ENCODE measurements at places on chromosomes 4 and X.

DNA sequence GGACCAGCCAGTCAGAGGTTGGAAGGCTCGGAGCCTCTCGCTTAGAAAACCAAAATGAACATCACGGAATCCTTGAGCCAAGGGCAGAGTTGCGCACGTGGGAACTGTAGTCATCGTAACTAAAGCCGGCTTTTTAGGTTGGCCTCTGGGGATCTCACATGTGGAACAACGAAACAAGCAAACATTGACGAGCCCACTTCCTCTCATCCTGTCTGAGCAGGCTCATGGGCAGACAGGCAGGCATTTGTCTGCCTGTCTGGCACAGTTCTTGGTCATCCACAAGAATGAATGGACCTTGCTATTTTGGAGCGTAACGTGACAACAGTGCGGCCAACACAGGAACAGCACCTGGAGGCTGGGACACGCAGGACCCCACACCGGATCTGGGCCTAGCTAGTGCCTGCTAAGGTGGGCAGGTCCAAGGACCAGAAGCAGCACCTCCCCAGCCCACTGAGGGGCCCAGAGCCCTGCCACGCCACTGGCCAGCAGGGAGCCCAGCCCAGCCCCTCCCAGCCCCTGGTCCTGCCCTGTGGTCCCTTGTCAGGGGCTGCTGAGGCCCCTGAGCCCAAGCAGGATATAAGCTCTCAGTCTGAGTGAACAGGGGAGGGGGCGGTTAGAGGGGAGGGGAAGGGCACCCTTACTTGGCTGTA is 9.2 kb upstream of the TREX2 start:
- ATAC-seq: no peak

DNA sequence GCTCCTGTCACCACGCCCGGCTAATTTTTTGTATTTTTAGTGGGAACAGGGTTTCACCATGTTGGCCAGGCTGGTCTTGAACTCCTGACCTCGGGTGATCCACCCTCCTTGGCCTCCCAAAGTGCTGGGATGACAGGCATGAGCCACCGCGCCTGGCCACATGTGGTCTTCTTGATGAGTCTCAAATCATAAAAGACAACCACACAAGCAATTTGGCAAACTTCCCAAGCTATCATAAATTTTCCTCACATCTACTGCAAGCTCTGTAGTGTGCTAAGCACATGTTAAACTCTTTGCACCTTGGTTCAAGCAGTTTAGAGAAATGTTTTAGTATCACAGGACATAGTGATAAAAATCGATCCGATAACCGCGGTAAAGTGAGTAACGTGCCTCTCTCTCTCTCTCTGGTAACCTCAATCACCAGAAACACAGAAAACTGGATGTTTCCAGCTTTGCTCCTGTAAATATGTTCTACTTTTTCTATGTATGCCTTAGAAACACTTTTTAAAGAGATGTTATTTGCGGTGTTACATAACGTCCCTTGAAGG is 256.8 kb downstream of the DHRSX start:
- no peak for ATAC-seq

DNA sequence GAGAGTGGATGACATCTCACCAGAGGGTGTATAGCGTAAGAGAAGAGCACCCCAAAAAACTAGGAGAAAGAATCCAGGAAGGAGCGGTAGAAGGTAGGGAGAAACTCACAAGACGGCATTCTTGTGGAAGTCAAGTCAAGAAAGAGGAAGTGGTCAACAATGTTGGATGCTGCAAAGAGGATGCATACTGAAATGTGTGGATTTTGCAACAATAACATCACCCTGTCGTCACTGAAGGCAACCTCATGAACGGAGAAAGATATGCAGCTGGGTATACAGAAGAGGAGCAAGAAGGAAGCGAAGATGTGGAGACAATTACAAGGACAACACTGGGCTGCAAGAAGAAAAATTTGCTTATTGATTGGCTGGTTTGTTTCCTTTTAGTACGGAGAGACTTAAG is 11.4 kb upstream of the TAPT1 start:
- ATAC-seq: no peak

GRCh38 chr4:76307660-76308014 is 1.1 kb downstream of the STBD1 start:
- no peak for ATAC-seq

GRCh38 chr4:123524958-123525628 is 128.5 kb downstream of the SPRY1 start:
- no peak for ATAC-seq

DNA sequence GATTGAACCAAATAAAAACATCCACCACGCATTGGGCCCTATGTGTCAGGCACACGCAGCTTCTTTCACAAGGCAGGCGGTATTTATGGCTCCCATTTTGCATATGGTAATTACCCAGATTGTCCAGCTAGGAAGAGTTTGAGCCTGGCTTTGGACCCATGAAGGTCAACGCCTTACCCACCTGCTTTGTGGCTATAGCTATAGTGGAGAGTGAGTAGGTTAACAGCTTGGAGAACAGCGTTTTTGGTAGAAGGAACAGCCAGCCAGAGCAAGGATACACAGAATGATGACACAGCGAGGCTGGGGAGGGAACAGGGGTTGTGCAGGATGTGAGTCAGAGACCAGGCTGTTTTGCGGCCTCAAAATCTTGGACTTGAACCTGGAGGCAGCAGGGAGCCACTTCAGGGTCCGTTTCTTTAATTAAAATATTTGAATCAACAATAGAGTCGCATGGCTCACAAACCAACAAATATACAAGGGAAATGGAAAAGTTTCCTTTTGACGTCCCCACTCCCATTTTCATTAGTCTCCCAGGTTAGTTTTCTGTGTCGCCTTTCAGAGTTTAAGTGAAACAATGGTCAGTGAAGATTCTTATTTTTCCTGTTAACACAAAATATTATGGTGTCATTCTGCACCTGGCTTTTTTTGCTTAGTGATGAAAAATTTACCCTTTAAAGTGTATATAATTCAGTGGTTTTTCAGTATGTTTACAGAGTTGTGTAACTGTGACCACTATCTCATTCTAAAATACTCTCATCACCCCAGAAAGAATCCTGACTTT is 118.2 kb upstream of the STX18 start:
- no peak for ATAC-seq

DNA sequence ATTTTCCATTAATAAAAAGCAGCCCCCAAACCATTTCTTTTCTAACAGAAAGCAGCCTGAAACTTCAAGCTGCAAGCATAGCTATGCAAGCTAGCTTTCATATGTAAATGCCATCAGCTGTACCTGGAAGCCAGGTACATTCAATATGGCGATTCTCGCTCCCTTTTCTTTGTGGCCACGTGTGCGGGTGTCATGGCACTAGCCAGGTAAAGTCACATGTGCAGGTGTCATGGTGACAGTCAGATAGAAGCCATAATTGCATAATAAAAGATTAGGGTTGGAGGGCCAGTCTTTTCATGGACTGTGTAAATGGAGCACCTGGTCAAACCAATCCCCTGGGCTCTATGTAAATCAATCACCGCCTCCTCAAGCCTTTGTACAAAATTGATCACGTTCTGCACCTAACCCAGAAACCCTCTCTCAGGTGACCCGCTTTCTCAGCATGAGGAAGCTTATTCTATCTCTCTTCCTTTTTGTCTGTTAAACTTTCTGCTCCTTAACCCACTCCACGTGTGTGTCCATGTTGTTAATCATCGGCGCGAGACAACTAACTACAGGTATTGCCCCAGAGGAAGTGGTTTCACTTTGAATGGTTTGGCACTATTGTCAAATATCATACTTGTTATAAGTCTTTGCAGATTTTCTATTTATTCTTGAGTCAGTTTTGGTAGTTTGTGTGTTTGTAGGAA is 18.0 kb upstream of the RHOXF2 start:
- no peak for ATAC-seq

GRCh38 chr4:169263791-169264392 is 6.9 kb downstream of the SH3RF1 start:
- no peak for ATAC-seq

DNA sequence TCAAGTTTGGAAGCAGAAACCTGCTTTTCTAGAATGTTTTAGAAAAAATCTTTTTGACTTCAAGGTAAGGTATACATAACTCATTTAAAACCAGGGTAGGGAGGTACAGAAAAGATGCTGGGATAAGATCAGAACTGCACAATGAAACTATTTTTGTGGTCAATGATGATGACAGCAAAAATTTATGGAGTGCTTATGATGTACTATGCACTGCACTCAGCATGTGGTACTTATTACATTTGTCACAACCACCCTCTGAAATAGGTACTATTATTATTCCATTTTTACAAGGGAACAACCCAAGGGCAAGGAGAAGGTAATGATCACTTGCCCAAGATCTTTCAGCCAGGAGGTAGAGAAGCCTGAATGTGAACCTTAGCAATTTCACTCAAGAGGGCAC is 8.0 kb downstream of the GPM6B start:
- no peak for ATAC-seq

DNA sequence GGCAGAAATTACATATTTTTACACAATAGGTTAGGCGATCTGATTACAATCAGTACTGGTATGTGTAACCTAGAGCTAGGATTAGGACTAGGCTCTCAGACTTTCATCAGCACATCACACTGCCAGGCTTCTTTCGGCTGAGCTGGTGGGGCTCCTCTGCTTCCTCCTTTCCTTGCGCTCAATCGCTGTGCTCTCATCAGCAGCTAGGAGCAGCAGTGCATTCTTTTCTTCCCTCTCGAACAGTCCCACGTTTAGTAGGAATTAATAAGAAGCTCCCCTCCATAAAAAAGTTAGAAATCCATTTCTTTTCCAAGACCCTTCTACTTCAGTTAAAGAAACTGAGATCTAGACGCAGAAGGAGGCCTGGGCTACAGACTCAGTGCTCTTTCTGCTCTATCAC is 350.4 kb downstream of the SPRY1 start:
- ATAC-seq: no peak

All from stimulated activated memory B cell treated with anti-CD40 and anti-IgM and Interleukin-4, amounts not matched to agents 10 μg/mL and 1 μg/mL and 100 μg/mL, for 72 hours (primary cell).